Tibial nerve (tissue), 4 donors: ENCODE measurements at places on chromosomes 7 and 10. TPM values are rescaled to one million over a fixed set of nuclear protein-coding genes. Genes with fewer than 3 reads are reported as not detected.

HABP2 gene
- total RNA-seq: not detected

TYW1 gene
- total RNA-seq: 18.6 TPM

- no peak for DNase-seq
These were observed 1105.7 kb downstream of the REEP3 start for GRCh38 chr10:64626924-64627323.

- DNase-seq: no peak
These were observed 25.5 kb downstream of the KLHDC10 start for GRCh38 chr7:130095812-130096211.

GRCh38 chr10:3172081-3172445, 519 bp downstream of the PITRM1 start:
- peak; percentile 16 for DNase-seq

OR9A2 gene
- 0.78 TPM for total RNA-seq

PIK3AP1 gene
- total RNA-seq: 14.9 TPM
